ENCODE measurements at places on chromosomes 16 and 17. TPM values are rescaled to one million over a fixed set of nuclear protein-coding genes. Genes with fewer than 3 reads are reported as not detected.

DNA sequence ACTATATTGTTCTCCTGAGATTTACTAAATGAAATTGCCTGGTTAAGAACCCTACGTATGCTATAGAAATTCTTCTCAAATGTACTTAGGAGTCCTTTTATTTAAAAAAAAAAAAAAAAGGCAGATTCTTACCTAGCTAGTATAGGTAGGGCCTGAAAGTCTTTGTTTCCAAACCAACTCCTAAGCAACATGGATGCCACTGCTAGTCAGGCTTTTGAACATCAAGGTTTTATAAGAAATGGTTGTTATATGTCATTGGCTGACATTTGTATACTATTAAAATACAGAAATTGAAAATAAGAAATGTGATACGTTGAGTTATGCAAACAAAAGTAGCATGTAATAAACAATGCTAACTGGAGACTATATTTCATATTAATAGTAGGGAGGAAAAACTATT, 1.2 kb downstream of the EVI2A start:
- DNase-seq, result no peak

- DNase-seq, result no peak
These were observed 162.2 kb downstream of the COPRS start for GRCh38 chr17:31696703-31697325.

- DNase-seq, result no peak
These were observed 58.7 kb downstream of the PLXDC1 start for GRCh38 chr17:39092692-39093230.

GRCh38 chr16:23691483-23692189, 12.9 kb downstream of the PLK1 start:
- DNase-seq, result no peak

- no peak for DNase-seq
These were observed 5.7 kb upstream of the SNAI3 start for GRCh38 chr16:88691924-88692560.

GRCh38 chr16:66382171-66382965, 15.9 kb downstream of the CDH5 start:
- DNase-seq, result no peak

- no peak for DNase-seq
These were observed 17.3 kb upstream of the CIITA start for GRCh38 chr16:10859658-10860057.

GRCh38 chr17:8256291-8256690, 7.2 kb downstream of the PFAS start:
- DNase-seq, result no peak

DNA sequence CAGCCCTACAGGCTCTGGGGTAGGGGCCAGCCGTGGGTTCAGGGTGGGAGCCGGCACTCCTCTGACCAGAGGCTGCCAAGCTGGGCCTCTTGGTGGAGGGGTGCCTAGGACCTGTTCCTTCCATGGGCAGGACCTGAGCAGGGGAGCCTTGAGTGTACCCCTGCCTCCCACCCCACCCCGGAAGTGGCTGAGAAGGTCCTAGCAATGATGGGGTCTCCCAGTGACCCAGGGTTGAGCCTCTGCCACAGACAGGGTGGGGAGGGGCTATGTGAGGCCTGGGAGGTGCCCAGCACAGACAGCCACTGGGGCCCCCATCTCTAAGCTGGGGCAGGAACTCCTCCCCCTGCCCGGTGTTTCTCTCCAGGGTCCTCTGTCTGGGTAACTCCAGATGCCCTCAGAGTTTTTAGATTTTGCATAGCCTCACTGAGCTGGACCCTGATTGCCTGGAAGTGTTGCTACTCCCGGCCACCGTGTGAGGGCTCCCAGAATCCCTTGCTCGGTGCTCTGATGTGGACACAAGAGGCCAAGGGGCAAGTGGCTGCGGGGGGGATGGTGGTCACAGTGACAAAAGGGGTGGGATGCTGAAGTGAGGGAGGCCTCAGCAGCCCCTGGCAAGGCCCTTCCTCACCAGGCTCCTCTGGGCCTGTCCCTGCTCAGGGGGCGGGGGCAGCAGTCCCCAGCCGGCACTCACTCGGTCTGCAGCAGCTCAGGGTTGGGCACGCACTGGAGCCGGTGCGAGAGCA, 6.4 kb upstream of the MTSS2 start:
- peak; percentile 61 for DNase-seq

GRCh38 chr16:86018941-86019340, 120.0 kb downstream of the IRF8 start:
- DNase-seq, result no peak

GRCh38 chr17:45790296-45790922, 6.3 kb downstream of the CRHR1 start:
- no peak for DNase-seq

GRCh38 chr16:9534759-9535158, 443.3 kb downstream of the HAPSTR1 start:
- DNase-seq, result no peak

GRCh38 chr16:77409311-77409710, 25.5 kb downstream of the ADAMTS18 start:
- DNase-seq, result no peak

TBCD gene
- total RNA-seq, result 29.8 TPM

HOXB13 gene
- not detected for total RNA-seq

DHX58 gene
- total RNA-seq, result 20.2 TPM

TRPV2 gene
- 5.6 TPM for total RNA-seq

SLC52A1 gene
- total RNA-seq, result 0.28 TPM

TBX2 gene
- total RNA-seq, result 3.1 TPM

CFDP1 gene
- total RNA-seq, result 20.5 TPM

TAC4 gene
- total RNA-seq, result not detected

TOX3 gene
- 2.1 TPM for total RNA-seq

All from liver (tissue), 10 donors.